ENCODE measurements at places on chromosomes 13 and 19.

DNA sequence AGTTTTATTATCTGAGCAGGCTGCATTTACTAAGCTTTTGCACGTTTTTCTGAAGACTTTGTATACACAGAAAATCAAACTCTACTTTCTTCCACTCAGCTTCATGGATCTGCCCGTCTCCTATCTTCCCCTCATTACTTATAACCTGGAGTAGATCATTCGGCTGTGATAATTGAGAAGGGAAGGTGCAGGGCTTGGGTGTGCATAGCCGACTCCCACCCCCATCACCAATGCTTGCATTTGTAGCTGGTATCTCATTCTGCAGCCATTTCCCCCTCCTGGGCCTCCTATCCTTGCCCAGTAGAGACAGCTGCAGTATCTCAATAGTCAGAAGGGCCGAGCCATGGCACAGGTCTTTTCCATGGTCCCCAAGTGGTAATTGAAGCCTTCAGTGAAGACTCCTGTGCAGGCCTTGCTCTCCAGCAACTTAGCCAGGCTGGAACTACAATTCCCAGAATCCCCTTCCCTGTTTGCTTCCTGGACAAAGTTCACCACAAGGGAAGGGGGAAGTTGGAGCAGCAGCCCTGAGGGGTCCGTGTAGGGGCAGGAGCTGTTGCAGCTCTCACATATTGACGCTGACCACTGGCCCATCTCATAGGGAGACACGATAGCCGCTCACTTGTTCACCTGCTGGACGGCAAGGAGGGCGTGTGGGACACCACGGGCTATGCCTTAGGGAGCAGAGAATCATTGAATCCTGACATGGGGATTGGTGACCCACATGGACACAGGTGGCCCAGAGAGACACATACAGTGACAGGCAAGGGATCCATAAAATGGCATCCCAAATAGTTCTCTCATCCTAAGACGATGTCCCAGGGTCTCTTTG is 2.1 kb upstream of the SIGLEC8 start:
- DNase-seq = no peak
- peak overlapping the region; percentile 76 for H3K4me3 ChIP-seq
- no peaks in the 10 kb centered on the region for H3K4me1 ChIP-seq
- H3K27ac ChIP-seq = no peak overlapping the region

DNA sequence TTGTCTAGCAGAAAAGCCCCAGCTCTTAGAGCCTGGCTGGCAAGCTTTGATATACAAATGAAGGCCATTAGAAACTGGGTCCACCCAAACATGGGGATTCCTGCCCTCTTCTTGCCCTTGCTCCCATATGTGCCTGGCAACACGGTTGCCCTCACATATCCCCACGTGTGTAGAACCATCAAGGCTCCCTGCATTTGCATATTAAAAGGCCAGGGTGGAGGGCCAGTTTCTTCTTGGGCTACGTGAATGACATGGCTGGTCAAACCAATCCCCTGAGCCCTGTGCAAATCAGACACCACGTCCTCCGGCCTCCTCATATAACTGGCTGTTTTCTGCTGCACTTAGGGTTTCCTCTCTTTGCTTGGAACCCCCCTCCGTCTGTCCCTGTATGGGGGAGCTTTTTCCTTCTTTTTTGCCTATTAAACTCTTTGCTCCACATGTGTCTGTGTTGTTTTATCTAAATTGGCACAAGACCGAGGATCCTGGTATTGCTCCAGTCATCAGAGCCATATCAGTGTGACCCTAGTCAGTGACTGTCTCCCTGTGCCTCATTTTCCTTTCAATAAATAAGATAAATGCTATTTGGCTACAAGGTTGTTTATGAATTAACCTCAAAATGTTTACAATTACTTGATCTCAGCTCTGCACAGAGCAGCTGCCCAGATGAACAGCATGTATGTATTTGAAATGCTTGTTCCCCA is 30.3 kb upstream of the CEACAM1 start:
- no peak overlapping the region for H3K4me3 ChIP-seq
- no peak overlapping the region for H3K27ac ChIP-seq
- H3K27me3 ChIP-seq = peaks cover 53% of the 10 kb centered on the region
- no peaks in the 10 kb centered on the region for H3K4me1 ChIP-seq
- peaks cover 6% of the 10 kb centered on the region for H3K36me3 ChIP-seq

- H3K4me3 ChIP-seq = no peak overlapping the region
- H3K4me1 ChIP-seq = no peaks in the 10 kb centered on the region
- peaks cover 2% of the 10 kb centered on the region for H3K27me3 ChIP-seq
- no peak for DNase-seq
These were observed 78.8 kb upstream of the TMTC4 start for GRCh38 chr13:100753376-100753775.

- H3K4me3 ChIP-seq = peak overlapping the region; percentile 0
- peak; percentile 66 for DNase-seq
- no peaks in the 10 kb centered on the region for H3K36me3 ChIP-seq
These were observed 6.8 kb upstream of the CARM1 start for GRCh38 chr19:10864538-10864899.

- H3K27me3 ChIP-seq = no peaks in the 10 kb centered on the region
- H3K4me3 ChIP-seq = no peak overlapping the region
- H3K36me3 ChIP-seq = peaks cover 33% of the 10 kb centered on the region
- peak overlapping the region; percentile 48 for H3K27ac ChIP-seq
These were observed 33.0 kb downstream of the ZMYM2 start for GRCh38 chr13:19991531-19991930.

DNA sequence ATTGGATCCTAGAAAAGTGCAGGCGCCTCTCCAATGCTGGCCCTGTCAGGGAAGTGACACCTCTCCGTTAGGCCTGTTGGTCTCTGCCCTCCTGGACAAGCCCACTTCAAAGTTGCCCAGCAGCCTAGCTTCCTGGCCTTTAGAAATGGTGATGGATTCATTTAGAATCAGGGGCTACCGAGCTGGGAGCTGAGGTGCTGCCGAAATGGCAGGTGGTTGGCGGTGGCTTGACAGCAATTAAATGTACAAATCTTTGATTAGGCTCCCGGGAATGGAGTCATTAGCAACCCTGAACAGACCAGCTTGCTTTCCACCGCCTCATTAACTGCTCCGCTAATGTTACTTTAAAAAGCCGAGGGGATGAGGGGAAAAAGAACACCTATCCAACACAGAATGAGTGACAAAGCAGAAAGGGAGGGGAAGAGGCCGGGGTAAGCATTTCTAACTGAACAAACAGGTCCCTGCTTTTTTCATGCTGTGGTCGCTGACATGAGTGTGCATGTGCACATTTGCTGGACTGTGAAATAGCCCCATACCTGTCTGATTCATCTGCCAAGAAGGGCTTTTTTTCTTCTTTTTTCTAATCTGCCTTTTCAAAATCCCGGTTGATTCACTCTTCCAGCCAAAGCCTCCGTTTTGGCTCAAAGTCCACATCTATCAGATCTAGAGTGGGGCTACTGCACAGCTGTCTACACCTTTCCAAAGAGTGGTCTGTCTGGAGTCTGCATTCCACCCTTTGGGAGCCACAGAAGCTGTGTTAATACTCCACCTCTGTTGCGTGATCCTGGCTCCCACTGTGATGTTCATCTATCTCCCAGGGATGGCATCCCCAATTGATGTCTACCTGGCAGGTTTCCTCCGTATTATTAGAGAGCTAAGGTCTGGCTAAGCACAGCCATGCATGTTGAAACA is 431.9 kb downstream of the COG6 start:
- no peak overlapping the region for H3K27ac ChIP-seq
- H3K4me3 ChIP-seq = no peak overlapping the region
- DNase-seq = no peak
- H3K4me1 ChIP-seq = no peaks in the 10 kb centered on the region
- peaks cover 3% of the 10 kb centered on the region for H3K27me3 ChIP-seq
- no peaks in the 10 kb centered on the region for H3K36me3 ChIP-seq

DNA sequence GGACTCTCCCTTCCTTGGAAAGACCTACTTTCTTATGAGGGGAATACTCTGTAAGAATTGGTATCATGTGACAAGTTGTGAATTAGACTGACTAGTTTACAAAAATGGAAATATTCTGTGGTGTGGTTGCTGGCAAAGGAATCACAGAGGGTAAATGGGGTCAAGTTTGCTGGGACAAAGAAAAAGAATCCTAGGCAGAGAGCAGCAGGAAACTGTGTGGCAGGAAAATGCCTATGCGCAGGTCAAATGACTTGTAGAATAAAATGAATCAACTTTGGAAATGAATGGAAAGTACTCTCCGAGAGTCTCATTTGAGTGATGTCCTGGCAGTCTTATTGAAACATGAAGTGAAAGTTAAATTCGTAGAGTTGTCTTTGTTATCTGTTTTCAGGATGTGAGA is 1250.7 kb downstream of the UQCRFS1 start:
- H3K27me3 ChIP-seq = no peaks in the 10 kb centered on the region
- no peaks in the 10 kb centered on the region for H3K36me3 ChIP-seq
- H3K4me3 ChIP-seq = no peak overlapping the region
- DNase-seq = no peak

All from HFFc6 (cell line).